Mammary epithelial cell (primary cell): ENCODE measurements at places on chromosomes 6 and 20. TPM values are rescaled to one million over a fixed set of nuclear protein-coding genes. Genes with fewer than 3 reads are reported as not detected.

PKIG gene
- total RNA-seq: 13.7 TPM

CDK19 gene
- 8.8 TPM for total RNA-seq

ENPP1 gene
- 0.08 and 0.40 TPM in 2 replicates for total RNA-seq

CLPSL1 gene
- total RNA-seq: not detected

OPRL1 gene
- total RNA-seq: 0.50 TPM
